NCI-H2171 treated with DMSO at 0.1 percent for 48 hours (cell line): ENCODE measurements at places on chromosomes 12 and 14.

- DNase-seq: no peak
Measured at GRCh38 chr14:54772451-54772881, 130.2 kb downstream of the GCH1 start.

GRCh38 chr14:68403191-68404145 is 389.4 kb downstream of the ZFP36L1 start:
- no peak for DNase-seq

DNA sequence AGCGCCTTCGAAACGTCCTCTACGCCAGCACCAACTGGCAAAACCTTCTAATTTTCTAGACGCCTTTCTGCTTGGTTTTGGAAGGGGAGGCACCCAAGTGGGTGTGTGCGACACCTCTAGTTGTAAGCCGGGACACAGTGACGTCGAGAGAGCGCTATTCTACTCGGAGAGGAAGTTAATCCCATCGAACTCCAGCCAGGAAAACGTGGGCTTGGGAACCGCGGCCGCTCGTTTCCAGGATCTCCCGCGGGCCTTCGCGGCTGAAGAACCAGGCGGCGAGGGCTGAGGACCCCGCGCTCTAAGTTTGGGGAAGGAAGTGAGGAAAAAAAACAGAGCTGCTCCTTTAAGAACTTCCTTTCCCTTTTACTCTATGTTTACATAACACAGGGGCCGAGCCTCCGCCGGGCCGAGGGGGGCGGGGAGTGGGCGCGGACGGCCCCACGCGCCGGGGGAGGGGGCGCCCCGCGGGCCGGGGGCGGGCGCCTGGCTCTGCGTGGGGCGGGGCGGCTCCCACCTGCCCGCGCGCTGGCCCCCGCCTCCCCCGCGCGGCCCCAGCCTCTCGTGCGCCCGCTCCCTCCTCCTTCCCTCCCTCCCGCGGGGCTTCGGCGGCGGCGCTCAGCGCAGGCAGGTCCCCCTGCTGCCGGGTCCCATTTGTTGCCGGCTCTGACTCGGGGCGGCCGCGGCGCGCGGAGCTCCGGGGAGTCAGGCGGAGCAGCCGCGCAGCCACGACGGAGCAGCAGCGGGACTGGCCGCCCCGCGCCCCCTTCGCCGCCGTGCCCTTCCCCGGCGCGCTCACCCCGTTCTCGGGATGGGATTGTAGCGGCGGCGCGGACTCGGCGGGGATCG is at the start of gene PELI2:
PELI2 (plus strand) TSS at position 647 of the 846 bp plus-strand sequence. CDS start 250 bp downstream, outside the sequence.
- peak; percentile 82 for DNase-seq

GRCh38 chr12:96247563-96247962 is 53.4 kb downstream of the ELK3 start:
- no peak for DNase-seq
